ENCODE measurements at places on chromosomes 12 and 14.

- no peak for DNase-seq
These were observed 88.9 kb downstream of the RPS29 start for GRCh38 chr14:49497267-49497666.

DNA sequence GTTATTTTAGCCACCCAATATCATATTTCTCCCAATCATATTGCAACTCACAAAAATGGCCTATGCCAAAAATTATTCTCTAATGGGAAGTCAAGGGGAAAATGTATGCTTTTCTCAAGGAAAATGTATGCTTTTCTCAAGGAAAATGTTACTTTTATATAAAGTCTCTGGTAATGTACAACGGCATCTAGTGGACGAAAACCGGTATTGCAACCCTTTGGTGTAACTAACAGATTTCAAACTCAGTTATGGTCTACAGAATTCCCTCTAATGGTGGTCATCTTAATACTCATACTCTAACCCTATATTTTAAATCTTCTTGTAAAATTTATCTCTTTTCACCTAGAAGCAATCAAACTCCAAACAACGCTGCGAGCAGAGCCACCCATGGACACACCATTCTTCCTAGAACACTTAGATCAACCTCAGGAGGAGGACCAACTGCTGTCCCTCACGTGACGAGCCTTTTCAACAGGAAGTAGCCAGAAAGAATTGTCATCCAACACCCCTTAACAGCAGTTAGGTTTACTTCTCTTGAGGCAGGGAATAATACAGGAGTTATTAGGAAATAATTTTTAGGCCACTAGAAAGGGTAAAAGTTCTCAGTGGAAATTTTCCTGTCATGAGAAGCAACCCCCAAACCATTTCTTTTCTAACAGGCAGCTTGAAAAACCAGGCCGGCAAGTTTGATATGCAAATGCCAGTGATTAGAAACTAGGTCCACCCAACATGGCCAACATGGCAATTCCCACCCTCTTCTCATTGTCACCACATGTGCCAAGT lies 20.1 kb downstream of the APOBEC1 start:
- peak; percentile 43 for DNase-seq

- DNase-seq, result peak; percentile 100
These were observed at the start of gene NUDT4 for GRCh38 chr12:93377252-93378195. TSS of gene NUDT4 (plus strand) at chr12:93377925. CDS start at chr12:93378323, 398 bp downstream.

DNA sequence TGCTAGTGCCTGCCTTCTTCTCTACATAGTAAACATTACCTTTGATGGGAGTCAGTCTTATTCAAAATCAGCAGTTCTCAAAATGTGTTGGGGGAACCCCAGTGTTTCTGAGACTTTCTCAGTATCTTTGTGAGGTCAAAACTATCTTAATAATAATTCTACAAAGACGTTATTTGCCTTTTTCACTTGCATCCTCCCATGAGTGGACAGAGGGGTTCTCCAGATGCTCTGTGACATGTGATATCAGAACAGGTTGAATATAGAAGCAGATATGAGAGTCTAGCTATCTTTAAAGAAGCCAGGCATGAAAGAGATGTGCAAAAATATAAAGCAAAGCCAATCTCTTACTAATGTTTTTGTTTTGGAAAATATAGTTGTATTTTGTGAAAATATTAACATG lies 144.7 kb downstream of the KTN1 start:
- DNase-seq, result no peak

DNA sequence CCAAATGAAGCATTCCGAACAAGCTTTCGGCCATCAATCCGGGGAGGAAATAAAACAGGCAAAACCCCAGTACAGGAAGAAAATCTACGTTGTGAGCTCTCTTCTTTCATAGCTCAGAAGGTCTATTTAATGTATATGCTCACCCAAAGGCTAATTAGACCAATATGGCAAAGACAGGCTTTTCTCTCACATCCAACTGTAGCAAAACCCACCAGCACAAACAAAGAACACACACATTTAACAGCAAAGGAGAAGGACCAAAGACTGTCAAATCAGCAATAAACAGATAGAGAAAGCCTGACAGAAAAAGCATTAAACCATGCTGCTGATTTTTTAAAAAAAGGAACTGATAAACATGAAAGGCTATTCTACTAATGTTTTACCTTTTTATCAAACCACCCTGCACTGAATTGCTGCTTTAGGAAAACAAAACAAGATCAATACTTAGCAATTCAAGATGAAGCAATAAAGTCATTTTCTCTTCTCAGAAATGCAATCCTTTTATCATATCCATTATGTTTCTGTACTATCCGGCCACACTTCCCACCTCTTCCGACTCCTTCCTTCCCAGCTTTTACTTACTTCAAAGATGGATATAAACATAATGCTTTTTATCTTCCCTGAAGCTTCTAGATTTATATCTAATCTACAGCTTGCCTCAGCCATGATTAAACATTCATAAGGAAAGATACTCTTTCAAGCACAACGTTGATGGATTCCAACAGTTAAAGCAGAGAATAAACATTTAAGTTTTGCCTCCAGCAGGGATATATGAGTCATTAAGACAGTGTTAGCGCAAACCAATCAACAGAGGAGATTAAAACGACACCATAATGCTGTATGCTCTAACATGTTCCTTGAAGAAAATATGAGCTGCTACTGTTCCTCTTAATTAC lies 74.6 kb upstream of the BBS10 start:
- no peak for DNase-seq

DNA sequence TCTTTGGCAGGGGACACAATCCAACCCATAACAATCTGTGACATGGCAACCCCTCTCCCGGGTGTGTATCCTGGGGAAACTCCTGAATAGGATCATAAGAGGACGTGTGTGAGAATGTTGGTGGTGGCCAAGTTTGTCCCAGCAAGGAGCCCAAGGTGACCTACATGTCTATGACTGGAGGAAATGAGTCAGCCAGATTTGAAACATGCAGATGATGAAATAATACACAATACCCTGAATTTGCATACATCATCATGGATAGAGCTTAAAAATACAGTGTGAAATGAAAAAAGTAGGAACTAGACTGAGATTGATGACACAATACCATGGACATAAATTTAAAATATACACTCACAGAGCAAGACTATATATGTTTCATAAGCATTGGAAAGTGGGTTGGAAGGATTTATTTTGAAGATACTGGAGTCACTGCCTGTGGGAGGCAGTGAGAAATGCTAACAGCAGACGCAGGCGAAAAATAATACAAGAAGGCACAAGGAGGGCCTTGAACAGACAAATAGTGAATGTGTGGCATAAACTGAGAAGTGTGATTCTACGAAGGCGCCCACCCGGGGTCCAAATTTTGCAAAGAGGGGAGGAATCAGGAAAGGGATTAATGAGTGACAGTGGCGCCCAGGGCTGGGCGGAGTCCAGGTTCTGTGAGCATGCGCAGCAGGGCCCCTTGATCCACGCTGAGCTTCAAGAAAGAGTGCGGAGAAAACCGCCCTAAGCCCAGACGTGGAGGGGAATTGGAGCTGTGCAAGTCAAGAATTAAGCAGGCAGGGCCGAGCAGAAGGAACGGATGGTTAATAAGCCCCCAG lies 7.0 kb upstream of the MAP1LC3B2 start:
- DNase-seq, result peak; percentile 52

DNA sequence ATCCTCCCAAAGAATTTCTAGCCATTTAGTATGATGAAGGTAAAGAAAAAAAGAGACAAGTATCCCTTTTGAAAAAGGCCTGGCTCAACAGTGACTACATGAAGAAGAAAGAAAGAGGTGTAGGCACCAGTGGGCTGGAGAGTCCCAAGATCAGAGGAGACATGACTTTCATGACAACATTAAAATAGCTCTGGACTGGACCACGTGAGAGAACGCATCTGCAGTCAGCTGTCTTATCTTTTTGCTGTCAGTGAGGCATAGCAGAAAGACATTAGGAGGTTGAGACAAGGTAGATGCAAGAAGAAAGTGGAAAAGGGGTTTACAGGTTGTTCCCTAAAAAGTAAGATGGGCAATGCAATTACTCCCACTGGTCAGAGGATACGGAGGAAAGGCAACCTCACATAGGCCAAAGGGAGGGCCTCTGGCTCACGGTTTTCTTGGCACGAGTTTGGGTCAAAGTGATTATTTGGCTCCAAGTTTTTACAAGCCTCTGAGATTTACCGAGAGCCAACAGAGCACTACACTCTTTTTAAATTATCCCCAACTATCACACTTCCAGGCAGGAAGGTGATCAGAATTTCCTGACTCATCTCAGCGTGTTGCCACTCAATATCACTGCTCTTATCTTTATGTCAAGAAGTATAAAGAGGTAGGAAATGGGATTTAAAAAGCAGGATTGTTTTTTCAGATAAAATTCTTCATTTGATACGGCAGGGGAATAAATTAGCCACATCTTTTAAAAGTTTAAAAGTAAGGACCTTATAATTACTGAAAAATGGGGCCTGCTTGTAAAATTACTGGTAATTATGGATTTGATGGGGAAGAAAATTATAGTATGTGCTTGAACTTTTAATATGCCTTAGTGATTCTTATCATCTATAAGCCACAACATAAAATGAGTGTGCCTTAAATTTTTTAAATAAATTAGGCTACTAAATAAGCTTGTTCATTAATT lies 29.2 kb downstream of the TMTC1 start:
- DNase-seq, result no peak

- no peak for DNase-seq
These were observed 48.4 kb downstream of the FNTB start for GRCh38 chr14:65035049-65035448.

DNA sequence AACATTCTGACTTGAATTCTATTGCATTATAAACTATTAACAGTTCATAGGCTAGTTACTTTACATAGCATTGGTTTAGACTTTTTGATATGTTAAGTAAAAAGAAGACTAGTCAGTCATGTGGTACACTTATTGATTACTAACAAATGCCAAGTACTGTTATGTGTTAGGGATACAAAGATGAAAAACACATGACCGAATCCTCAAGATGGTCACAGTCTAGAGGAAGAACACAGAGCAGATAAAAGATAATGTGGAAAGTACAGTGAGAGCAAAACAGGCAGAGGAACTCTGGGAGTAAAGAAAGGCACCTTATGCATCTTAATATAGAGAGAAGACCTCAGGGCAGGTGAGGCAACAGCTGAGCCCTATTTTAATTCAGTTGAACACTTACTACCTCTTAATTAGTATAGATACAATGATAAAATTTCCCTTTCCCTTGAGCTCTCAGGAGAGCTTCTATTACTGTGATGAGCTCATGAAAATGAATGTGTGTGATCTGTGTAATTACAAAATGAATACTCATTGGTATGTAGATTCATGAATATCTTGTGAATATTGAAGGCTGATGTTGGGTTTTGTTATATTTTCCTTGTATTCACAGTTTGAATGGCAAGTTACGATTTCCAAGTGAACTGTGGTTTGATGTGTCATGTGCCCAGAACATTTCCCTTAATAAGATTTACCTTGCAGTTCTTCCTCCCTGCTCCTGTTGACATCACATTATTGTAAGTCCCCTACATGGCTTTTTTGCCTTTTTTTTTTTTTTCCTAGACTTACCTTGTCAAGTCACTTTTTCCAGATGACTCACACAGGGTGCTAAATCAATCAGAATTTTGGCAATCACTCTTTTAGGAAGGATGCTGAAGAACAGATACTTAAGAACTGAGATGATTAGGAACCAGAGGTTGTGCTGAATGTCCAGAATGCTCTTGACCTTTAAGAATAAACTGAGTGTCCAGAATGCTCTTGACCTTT lies 29.5 kb upstream of the MSRB3 start:
- DNase-seq, result no peak

- no peak for DNase-seq
These were observed 79.7 kb upstream of the GNG2 start for GRCh38 chr14:51780741-51781140.

DNA sequence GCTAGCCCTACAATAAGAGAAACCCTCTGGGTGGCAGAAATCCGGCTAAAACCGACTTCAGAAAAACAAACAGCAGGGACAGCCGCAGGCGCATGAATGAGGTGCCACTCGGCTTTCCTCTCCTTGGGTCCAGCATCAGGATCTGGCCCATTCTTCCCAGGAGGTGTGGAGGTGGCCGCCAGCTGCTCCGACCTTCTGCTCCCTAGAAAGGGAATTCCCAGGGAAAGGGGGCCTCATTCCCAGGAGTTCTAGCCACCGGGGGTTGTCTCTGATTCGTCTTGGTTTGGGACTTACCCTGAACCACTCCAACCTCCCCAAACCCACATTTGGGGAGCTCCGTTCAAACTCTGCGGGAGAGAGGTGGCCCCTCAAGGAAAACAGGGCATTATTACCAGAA lies 13.0 kb downstream of the PAPLN start:
- no peak for DNase-seq
